ENCODE measurements at places on chromosomes 5 and 9.
A peak's percentile ranks its signal among the peaks of the same experiment; 100 is the strongest.

- peak; percentile 62 for DNase-seq
Observed at GRCh38 chr5:124662181-124662781, 84.2 kb downstream of the ZNF608 start.

- no peak for DNase-seq
Observed at GRCh38 chr9:126501383-126502331, 112.1 kb upstream of the LMX1B start.

DNA sequence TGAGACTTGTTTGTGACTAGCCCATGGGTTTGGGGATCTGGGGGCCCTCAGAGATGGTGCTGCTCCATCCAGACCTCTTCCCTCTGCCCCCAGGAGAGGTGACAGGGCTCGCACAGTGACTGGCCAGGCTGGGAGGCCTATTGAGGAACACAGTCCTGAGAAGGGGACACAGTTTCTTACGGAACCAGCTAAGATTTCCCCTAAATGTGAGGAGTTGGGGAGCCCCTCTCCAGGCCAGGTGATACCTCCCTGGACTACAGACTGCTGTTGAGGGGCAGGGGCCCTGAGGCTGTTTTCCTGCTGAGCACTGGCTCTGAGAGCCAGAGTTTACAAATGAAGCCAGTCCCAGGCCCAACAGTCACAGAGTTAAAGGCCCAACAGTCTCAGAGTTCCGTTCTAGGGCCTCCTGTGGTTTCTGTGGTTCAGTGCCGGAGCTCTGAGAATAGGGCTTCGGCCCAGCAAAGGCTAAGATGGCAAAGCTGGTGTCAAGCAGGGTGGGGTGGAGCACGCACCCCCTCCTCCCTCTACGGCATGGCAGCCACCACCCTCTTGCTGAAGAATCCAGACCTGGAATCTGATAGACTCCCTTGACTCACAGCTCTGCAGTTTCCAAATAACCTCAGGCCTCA lies 1.1 kb upstream of the SEMA4D start:
- no peak for DNase-seq

GRCh38 chr9:129414377-129414992 lies 206.4 kb downstream of the C9orf50 start:
- peak; percentile 71 for DNase-seq

GRCh38 chr5:141514330-141515133 lies 25.7 kb downstream of the PCDHGC5 start:
- no peak for DNase-seq

- no peak for DNase-seq
Observed at GRCh38 chr5:150404535-150404934, 8.2 kb downstream of the CD74 start.

DNA sequence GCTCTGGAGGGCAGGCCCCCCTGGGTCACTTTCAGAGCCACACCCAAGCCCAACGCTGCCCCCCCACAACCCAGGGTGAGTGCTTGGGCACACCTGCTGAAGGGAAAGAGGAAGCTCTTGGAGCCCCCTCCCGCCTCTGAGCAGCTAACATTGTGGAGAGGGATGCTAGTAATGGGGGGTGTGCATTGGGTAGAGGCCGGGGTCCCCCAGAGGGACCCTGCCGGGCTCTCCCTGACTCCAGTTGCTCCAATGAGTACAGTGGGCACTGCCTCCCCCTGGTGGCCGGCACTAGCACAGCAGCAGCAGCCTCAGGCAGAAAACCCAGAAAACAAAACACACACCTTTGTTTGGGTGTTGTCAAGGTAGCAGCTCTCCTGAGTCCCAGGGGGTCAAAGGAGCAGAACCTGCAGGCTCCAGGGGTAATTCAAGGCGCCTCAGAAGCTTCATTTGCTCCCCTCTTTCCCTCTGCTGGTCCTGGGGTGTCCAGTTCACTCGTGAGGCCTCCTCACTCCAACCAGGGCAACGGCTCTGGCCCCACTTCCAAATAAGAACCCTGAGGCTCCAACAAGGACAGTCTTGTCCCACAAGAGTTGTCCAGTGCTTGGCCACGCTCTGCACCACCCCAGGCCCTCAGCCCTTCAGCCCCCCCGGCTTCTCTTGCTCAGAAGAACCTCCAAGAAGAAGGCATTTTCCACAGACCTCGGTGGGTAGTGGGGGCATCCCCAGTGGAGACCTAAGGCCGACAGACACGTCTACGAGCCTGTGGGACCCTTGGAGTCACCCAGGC lies 16.1 kb downstream of the GBGT1 start:
- DNase-seq = peak; percentile 91

DNA sequence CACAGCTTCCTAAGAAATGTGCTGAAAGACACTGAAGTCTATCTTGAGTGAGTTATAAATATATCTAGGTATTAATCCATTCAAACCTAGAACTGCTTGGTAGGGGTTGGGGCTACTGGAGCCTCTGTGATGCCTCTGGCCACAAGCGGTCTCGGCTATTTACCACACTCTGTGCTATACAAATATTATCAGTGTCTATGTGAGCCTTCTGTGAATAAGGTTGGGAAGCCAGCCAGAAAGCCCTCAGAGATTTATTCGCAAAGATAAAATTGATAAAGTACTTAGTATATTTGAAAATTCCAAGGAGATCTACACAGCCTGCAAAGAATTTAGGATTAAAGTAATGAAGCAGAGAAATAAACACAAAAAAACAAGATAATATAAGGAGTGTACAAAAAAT lies 41.4 kb downstream of the LIFR start:
- no peak for DNase-seq

GRCh38 chr9:96009690-96010472 lies 134.4 kb downstream of the ERCC6L2 start:
- DNase-seq = no peak

DNA sequence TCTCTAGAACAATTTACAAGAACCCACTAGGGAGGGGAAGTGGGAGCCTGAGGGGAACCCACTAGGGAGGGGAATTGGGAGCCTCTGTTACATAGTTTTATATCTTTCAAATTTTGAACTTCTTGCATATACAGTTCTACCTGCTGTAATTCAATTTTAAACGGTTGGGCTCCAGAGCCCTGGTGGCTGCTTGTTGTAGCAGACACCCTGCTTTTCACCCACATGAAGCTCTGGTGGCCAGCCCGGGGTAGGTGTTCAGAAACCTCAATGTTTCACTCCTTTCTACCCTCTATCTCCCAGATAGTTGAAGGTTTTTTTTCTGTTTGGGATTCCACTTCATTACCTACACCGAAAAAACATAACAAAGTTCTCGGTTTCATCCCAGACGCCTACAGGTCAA lies 124.4 kb downstream of the TMEM174 start:
- DNase-seq = no peak

DNA sequence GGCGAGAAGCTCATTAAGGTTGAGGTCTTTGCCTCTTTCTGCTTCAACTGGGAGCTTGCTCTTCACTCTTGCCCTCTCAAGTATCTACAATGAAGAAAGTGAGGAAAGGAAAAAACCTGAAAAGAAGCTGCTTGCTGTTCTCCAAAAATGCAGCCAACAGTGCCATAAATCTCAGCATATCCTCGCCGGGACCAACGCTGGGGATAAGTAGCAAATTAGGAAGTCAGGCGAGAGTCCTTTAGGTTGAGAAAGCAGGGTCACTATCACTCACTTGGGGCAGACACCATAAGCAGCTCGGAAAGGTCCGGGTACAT lies 399 bp downstream of the NUP155 start:
- no peak for DNase-seq

DNA sequence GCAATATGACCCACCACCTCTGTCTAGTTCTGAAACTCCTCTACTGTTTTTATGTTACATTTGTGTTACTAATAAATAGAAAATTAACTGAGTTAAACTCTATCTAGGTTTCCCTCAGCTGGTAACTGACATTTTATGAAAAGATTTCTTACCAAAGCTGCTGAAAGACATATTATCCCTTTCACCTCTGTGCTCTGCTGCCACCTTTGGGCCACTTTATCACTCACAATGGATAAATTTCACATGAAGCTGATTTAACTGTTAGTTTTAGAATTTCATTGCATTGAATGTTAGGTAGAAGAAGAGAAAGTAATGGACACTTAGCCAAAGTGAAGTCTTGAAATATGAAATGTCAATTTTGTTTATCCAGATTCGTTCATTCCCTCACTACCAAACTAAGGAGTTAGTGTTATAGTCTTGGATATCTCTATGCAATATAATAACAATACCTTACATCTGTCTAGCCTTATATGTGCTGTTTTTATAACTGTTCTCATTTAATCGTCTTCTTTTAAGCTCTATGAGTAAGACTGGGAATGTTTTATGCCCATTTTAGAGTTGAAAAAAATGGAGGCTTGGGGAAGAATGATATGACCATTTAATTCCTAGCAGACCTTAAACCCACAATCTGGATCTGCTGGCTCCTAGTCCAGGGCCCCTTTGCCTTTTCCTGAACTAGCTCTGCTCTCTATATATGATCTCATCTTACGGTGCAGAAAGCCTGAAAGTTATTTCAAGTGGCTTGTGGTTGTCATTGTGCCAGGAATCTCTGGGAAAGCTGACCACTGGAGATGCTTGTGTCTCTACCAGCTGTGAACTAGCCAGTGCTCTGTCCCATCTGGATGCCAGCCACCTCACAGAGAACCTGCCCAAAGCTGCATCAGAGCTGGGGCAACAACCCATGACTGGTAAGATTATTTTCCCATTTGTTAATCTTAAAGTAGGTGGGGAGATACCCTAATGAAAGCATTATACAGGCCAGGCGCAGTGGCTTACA lies 97.1 kb downstream of the GOLPH3 start:
- peak; percentile 44 for DNase-seq

GRCh38 chr9:99531313-99531712 lies 290.4 kb upstream of the NR4A3 start:
- no peak for DNase-seq

DNA sequence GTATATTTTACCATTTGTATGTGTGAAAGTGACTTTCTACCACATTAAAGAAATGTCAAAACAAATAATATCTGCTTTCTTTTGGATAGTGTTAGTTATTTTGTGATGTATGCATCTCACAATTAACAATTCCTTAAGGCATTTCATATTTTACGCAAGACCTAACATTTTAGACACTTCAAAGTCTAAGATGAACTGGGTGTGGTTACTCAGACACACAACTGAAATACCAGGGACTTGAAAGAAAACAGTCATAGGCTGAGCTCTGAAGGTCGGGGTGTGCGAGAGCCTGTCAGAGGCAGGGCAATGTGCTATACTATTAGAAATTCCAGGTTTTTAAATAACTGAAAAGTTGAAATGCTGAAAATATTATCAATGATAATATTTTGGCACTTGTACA lies 44.5 kb upstream of the ZNF622 start:
- no peak for DNase-seq

- no peak for DNase-seq
Observed at GRCh38 chr9:6197330-6197729, 18.3 kb upstream of the IL33 start.

GRCh38 chr9:131386281-131386680 lies 7.6 kb upstream of the PRRC2B start:
- no peak for DNase-seq

GRCh38 chr9:35533398-35533797 lies 43.5 kb downstream of the RUSC2 start:
- no peak for DNase-seq

GRCh38 chr9:133683586-133684120 lies 47.5 kb downstream of the DBH start:
- DNase-seq = peak; percentile 46

DNA sequence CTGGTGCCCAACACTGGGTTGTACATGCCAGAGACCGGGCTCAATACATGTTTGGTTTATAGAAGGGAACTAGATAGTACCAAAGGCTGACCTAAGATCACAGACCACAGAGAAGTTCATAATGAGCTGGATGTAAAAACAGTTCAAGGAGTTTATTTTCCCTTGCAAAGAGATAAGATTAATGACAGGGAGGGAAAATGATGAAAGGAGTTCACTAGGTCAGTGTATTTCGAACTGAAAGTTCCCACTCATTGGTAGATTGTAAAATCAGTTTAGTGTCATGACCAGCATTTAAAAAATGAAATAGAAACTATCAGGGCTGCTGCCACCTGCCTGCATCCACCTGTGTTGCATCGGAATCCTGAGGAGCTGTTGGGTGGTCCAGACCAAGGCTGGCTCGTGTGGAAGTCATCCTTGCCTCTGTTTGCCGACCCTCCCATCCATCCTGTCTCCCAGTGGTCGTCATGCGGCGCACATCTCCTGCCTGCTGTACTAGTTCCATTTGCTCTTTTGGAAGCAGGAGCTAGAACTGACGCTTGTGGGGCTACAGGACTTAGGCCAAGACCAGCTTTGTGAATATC lies 21.1 kb downstream of the TBC1D2 start:
- no peak for DNase-seq

GRCh38 chr5:16957304-16958196 lies 21.5 kb upstream of the MYO10 start:
- no peak for DNase-seq

DNA sequence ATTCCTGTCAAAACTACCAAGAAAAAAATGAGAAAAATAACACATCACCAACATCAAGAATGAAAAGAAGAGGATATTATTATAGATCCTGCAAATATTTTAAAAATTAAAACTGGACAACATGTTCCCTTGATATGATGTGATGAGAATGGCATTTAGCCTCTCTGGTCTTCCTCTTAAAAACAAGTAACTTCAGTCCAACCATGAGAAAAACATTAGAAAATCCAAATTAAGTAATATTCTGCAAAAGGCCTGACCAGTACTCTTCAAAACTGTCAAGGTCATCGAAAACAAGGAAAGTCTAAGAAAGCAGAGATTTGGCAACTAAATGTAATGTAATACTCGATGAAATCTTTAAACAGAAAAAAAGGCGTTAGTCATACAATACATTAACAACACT lies 167.1 kb upstream of the SNX2 start:
- DNase-seq = no peak

- no peak for DNase-seq
Observed at GRCh38 chr9:119195521-119195920, 173.7 kb downstream of the BRINP1 start.

GRCh38 chr5:31064215-31064614 lies 129.3 kb upstream of the CDH6 start:
- DNase-seq = no peak

DNA sequence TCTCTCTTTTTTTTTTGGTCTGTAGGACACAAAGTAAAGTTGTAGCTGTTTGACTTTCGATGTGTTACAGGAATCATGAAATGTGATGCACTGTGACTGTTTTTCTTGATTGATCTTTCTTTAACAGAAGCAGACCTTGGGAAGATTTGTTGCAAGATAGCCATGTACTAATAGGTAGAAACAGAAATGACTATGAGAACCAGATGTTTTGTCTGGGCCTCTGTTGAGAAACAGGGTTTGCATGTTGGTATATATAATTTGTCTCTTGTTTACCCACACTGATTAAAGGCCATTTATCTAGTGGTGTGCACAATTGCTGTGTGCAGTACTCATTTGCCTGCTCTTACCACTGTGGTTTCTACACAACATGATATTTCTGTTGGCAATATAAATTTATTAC lies 125.1 kb downstream of the HACD4 start:
- no peak for DNase-seq

GRCh38 chr5:60822285-60822556 lies 21.8 kb downstream of the ELOVL7 start:
- no peak for DNase-seq

DNA sequence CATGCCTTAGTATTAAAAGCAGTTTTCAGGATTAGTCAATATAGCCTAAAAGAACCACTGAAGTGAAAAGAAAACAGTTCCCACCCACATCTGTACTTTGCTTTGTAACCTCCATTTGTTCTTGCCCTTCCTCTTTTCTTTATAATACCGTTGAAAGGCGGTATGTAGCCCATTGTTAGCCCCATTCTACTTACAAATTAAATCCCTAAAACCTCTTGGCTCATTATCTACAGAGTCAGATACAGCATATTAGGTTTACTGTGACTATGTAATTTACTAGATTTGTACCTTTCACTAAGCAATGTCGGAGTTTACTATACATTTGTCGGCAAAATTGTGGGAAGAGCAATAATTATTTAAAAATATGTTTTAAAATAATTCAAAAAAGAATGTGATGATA lies 17.3 kb downstream of the ALDH1A1 start:
- no peak for DNase-seq

- peak; percentile 56 for DNase-seq
Observed at GRCh38 chr5:126544087-126544740, 50.8 kb downstream of the ALDH7A1 start.

All from glutamatergic neuron (in vitro differentiated cells).